ENCODE measurements at places on chromosomes 5 and 9.

DNA sequence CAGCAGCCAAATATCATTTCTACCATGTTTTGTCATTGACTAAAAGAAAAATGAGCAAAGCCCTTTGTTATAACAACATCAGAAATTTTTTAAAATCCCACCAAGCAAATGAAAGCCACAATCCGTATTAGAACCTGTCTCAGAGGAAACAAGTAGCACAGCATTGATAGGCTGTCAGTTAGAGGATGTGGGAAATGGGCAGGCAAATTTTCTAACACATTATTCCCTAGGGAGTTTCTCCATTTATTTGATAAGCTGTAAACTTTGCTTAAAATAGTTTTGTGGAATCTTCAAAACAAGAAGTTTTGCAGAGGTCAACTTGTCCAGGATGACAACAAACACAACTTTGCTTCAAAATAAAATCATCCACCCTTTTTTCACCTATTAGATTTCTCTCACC lies 53.6 kb upstream of the APC start:
- no peak for DNase-seq

- DNase-seq: no peak
Measured at GRCh38 chr5:178683783-178684182, 46.7 kb downstream of the ZNF354A start.

GRCh38 chr5:127367946-127368465 lies 77.4 kb downstream of the MEGF10 start:
- no peak for DNase-seq

DNA sequence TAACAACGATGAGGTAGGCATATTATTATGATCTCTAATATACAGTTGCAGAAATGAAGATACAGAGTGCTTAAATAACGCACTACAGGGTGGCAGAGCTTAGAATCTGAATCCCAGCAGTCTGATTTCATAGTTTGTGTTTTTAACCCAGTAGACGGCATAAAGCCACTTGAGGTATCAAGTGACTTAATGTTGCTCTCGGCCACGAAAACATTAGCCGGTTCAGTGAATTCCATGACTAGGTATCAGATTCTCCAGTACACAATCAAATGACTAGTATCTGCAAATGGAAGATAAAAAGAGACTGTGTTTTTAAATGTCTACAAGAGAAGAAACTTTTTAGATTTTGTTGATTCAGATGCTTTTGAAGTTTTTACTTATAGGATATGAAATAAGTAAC lies 24.8 kb downstream of the SMC2 start:
- no peak for DNase-seq

DNA sequence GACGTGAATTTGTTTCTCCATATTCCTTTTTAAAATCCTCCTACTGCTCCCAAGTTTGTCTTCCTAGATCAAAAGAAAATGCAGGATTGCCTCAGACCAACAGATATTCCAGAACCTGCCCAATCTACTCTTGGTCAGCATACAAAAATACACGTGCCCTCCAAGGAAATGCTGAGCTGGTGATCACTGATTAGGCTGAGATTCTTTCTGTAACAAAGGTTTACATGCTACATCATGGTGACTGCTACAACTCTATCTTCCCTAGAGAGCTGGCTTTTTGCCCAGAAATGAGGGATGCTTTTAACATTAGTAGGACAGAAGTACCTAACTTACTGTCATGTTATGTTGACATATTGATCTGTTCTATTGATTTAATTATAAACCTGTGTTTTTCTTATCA lies 35.5 kb downstream of the OR2Y1 start:
- DNase-seq: peak; percentile 60

GRCh38 chr9:114038724-114039313 lies 39.3 kb downstream of the AMBP start:
- DNase-seq: peak; percentile 1

GRCh38 chr5:146249801-146250200 lies 46.4 kb downstream of the RBM27 start:
- DNase-seq: no peak

- DNase-seq: no peak
Measured at GRCh38 chr9:114061292-114061691, 16.8 kb downstream of the AMBP start.

DNA sequence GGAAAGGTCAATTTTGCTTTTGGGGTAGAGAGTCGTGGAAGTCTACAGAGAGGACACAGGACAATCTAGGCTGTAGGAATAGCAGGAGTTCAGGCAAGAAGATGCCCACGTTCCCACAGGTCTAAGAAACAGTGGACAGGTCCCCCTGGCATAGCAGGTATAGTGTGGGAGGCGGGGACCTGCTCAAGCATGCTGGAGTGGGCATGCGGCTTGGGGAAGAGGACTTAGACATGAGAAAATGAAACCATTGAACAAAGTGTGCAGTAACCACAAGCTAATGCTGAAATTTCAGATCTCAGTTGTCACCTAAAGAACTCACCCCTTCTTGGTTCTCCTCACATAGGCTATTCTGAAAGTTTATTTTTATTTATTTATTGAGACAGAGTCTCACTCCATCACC lies 142.8 kb upstream of the EFNA5 start:
- DNase-seq: no peak

DNA sequence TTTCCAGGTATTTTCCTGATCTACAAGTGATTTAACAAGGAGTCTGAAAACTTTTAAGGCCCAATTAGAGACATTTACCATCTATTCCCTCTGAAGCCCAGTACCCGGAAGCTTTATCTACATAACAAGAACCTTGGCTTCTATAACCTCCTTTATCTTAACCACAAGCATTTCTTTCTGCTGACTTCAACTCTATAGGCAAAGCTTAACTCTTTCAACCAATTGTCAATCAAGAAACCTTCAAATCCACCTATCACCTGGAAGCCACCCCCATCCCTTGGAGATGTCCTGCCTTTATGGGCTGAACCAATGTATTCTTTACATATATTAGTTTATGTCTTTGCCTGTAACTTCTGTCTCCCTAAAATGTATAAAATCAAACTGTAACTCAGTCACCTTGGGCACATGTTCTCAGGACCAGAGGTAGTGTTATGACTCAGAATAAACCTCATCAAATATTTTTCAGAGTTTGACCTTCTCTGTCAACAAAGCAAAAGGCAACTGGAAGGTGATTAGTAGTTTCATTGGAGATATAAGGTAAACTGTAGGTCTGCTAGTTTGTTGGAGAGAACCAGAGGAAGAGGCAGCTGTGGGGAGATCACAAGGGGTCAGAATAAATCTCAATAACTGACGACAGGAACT lies 13.0 kb upstream of the RIMOC1 start:
- DNase-seq: no peak

- DNase-seq: peak; percentile 59
Measured at GRCh38 chr5:115414406-115415142, 118.1 kb upstream of the CCDC112 start.

DNA sequence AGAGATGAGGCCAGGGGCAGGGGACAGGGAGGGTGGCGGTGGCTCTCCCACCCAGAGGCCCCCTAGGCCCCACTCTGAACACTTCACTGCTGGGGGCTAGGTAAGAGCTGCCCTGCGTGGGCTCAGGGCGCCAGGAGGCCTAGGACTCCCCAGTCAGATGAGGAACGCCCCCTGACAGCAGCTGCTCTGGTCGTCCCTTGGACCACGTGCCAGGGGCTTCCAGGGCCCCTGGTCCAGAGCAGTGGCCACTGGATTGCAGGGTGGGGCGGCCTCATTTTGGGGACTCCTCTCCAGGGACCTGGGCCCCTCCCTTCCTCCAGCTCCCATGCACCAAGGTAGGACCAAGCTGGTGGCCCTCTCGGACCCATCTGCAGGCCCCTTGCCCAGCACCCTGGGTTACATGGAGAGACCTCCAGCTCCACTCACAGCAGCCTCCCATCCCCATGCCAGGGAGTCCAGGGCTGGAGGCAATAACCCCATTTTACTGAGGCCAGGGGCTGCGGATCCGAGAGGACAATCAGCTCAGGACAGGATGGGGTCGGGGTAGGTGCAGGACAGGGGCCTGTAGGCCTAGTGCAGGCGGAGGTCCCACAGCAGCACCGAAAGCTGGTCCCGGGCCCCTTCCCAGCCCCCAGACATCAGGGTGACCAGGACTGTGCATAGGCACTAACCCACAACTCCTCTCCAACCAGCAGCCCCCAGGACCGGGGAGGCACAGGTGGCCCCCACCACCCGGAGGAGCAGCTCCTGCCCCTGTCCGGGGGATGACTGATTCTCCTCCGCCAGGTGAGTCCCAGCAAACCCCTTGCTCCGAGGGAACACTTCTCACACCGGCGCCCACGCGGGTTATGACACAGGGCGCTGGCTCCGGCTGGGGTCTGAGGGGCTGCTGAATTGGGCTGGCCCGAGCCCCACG lies 1.5 kb downstream of the EGFL7 start:
- no peak for DNase-seq

GRCh38 chr9:86491468-86492266 lies 137.5 kb upstream of the TUT7 start:
- DNase-seq: no peak

GRCh38 chr5:65978251-65978650 lies 51.9 kb downstream of the ERBIN start:
- no peak for DNase-seq

DNA sequence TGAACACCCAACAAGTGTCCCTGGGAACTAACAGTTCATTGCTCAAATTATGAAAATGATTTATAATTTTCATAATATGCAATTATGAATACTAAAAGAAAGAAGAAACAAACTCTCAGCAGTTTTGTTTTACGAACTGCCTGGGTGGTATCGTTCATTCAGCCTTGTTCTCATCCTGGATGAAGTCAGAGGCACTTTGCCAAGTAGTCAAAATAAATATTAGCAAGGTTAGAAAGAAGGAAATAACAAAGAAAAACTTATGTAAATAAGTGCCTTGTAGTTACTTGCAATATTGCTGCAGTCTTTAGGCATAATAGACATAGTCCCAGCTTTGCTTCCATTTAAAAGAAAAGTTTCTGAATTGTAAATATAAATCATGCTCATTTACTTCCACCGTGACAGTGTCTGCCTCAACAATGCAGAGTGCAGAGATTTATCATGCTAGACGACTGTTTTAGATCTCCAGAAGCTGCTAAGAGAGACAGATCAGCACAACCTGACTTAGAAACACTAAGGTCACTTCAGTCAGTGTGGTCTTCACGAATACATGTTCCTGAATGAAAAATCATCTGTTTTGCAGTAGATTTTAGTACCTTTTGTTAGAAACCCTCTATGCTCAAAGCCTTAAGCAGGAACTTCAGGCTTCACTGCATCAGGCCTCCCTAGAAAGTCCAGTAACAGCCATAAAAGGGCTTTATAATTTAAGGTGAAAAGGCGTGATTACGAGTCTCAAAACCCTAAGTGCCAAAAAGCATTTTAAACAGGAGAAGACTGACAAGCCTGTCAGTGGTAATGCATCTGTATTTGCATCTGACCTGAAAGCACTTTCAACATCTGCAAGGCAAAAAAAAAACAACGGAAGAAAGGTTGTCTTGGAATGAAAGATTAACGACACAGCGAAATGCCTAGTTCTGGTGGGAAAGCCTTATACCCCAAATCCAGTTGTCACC lies 92.1 kb downstream of the TMEM167A start:
- DNase-seq: no peak

- peak; percentile 58 for DNase-seq
Measured at GRCh38 chr9:13975611-13976290, 338.2 kb downstream of the NFIB start.

- no peak for DNase-seq
Measured at GRCh38 chr9:98018347-98018746, 35.2 kb downstream of the ANP32B start.

- no peak for DNase-seq
Measured at GRCh38 chr9:106883030-106883429, 20.1 kb downstream of the ZNF462 start.

DNA sequence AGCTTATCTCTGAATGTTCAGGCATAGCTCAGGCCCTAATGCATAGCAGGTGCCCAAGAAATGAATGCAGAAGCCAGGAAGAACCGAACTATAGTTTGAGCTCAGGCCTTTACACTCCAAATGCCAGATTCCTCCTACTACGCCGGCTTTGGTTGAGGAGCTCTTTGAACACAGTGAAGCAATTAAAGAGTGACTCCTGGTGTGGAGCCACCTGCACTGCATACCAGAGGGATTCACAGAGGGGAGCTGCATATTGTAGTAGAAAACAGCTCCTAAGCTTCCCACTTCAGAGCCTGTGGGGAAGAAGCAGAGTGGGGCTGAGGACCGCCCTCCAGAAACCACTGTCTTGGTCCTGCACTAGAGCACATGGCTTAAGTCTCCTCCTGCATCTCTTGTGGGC lies 14.5 kb upstream of the KCNMB1 start:
- no peak for DNase-seq

DNA sequence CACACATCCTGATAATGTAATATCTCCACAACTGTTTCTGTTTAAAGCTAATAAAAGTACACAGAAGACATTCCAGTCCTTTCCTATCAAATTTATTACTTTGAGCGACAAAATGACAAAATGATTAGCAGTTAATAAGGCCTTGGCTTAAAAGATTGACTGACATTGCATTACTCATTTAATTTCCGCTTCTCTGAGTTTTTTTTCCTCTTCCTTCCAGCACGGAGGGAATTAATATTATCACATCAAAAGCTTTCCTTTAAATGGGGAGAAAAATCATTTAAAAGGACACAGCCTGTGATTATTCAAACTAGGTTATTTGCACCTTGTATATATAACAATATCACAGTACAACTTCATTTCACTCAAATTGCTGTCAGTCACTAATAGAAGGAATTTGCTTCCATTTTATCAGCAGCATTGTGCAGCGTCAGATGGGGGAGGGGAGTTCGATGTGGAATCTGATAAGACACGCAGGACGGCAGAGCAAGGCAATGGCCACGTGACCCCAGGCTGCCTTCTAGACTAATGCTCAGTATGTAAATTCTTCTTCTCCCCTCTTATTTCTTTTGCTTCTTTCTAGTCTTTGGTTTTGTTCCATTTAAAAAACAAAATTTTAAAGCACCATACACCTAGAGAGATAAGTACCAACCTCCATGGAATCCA lies 400.5 kb downstream of the IRX1 start:
- no peak for DNase-seq

DNA sequence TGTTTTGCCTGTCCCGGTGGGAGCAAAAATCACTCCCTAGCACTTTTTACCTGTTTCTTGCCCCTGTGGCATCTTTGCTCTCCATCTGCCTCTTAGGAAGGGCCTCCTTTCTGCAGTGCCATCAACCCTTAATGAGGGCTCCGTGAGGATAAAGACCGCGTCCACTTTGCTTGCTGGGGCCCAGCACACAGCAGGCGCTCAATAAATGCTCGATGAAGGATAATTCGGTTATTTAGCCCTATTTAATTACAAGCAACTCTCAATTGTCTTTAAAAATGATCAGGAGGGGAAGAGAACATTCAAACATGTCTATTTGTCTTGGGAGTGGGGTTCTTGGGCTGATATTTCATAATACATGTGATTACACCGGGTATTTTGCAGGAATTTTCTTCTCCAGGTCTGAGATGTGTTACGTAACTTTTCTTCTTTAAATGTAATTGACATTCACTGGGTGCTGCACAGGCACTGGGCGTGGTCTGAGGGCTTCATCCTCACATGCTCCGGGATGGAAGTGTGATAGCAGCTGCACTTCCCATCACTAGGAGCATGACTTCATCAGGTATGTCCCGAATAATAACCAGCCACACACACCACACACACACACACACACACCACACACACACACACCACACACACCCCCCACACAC lies 19.8 kb upstream of the NTNG2 start:
- peak; percentile 56 for DNase-seq

Measured in Daoy (cell line).